ENCODE measurements at places on chromosomes 1 and 21. TPM values are rescaled to one million over a fixed set of nuclear protein-coding genes. Genes with fewer than 3 reads are reported as not detected.

- ATAC-seq: no peak
Measured at GRCh38 chr1:58238846-58239245, 307.7 kb downstream of the OMA1 start.

DNA sequence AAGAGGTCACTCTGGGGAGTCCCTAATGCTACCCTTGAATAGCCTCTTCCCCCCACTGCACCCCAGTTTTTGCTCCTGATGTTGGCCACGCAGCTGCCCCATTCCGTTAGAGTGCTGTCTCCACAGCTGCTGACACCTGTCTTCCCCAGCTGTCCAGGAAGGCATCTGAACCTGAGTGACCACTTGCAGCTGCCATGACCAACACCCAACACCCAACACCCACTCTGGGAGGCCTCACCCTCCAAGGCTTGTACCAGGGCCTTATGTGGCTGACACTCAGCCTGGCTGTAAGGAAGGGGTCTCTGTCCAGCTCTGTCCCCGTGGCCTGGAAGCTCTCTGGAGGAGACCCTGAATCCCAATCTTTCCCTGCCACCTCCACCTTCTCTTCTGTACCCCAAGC is 26.7 kb upstream of the LDLRAP1 start:
- ATAC-seq: no peak

DNA sequence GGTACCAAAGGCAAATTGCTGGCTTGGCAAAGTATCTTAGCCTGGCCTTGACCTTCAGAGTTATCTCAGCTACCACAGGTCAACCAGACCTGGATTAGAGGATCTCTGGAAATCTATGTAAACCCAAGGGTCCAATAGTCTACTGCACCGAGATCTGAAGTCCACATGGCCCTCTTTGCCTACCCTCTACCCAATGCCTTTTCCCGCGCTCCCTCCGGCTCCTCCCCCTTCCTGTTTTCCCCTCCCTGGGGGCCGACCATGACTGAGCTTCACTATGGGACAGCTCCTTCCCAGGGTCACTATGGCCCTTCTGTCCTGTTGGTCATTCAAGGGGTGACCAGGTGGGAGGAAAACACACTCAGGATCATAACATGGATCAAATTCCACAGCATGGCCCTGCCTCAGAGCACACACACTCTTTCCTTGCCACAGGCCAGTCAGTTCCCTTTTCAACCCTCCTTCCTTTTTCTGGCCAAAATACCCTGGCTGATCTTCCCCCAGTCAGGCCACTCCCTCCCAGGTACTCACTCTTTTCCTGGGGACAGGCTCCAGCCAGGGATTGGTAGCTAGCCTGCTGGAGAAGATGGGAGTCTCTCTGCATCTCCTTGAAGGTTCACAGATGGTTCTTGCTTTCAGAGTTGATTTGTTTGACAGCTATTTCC is 19.1 kb upstream of the TMEM183A start:
- ATAC-seq: no peak

- no peak for ATAC-seq
Measured at GRCh38 chr1:1604374-1605033, 4.6 kb upstream of the FNDC10 start.

DNA sequence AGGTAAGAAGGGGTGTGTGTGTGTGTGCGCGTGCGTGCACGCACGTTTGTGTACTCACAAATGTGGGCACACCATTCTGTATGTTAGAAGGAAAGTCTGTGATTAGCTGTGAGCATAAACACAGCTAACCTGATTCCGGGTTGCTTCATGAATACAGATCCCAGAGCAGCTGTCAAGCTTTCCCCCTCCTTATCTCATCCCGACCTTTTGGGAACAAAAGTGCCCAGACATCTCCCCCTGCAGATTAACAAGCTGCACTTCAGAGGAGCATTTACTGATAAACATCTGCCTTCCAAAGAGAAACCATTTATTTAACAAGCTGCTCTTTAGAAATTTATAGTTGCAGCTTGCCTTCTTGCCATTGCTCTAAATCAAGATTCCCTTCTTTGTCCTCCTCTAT is 97.0 kb downstream of the MT1HL1 start:
- no peak for ATAC-seq

DNA sequence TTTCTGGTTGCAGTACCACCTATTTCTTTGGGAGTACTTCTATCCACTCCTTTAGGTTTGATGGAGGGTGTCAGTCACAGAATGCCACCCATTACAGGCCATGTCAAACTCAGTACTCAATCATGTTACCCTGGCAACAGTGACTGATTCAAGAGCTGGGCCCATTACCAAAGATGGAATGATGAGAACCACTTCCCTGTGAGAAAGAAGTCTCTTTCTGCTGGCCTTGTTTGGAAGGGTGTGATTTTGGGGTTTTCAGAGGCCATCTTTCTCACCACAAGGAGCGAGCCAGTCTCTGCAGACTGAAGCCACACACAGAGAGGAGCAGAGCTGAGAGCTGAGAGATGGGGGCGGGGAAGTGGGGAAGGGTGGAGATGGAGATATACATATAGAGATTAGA is 13.9 kb upstream of the STUM start:
- ATAC-seq: no peak

DNA sequence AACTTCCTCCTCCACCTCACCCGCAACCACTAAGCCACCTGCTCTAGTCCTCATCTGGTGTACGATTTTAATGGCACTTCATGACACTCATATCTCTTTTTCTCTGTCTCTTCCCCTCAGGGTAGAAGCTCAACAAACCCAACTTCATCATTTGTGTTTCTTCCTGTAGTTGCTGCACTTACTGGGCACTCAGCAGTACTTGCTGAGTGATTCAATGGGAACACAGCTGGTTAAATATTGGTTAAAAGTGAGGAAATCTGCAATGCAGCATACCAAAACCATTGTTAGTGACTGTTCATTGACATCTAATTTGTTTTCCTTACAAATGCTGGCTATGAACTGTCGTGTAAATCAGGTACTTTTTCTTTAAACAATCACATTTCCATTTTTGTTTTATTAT is 541.1 kb upstream of the PRMT6 start:
- ATAC-seq: no peak

The UBE2U gene
- not detected for total RNA-seq

DNA sequence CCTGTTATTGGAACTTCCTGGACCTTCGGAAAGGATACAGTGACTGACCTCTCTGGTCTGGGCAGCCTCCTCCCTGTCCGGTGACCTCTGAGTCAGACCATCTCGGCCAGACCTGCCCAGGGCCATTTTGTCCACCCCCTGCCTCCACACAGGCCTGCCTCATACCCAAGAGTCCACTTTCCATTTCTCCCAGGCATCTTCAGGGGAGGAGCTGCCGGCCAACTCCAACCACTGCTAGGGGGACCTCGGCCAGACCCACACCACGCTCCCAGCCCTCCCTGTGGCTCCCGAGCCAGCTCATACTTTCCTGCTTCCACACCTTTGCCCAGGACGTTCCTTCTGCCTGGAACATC is 29.5 kb upstream of the RUNX3 start:
- no peak for ATAC-seq

The RER1 gene
- total RNA-seq: 180 TPM
